ENCODE measurements at places on chromosomes 3 and 15.
A peak's percentile ranks its signal among the peaks of the same experiment; 100 is the strongest.

- DNase-seq = no peak
Measured at GRCh38 chr3:196220587-196220986, 4.3 kb downstream of the SLC51A start.

GRCh38 chr3:114299421-114299820 is 5.6 kb downstream of the TIGIT start:
- DNase-seq = no peak

DNA sequence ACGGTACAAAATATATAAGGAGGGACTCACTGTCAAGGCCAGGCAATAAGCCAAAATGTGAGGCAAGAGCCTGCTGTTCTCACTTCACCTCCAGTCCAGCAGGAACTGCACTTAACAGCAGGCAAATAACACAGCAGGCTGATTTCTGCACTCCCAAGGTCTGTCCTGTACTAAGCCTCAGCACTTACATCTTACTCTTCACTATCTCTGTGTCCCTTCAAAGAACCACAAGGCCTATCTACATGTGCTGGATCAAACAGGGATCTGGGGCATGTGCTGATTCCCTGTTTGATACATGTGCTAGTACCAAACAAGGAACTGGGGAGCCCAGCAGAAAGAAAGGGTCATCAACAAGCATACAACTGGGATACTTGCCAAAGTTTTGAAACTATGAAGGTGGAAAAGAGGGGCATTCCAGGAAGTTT is 22.2 kb downstream of the UACA start:
- DNase-seq = no peak

DNA sequence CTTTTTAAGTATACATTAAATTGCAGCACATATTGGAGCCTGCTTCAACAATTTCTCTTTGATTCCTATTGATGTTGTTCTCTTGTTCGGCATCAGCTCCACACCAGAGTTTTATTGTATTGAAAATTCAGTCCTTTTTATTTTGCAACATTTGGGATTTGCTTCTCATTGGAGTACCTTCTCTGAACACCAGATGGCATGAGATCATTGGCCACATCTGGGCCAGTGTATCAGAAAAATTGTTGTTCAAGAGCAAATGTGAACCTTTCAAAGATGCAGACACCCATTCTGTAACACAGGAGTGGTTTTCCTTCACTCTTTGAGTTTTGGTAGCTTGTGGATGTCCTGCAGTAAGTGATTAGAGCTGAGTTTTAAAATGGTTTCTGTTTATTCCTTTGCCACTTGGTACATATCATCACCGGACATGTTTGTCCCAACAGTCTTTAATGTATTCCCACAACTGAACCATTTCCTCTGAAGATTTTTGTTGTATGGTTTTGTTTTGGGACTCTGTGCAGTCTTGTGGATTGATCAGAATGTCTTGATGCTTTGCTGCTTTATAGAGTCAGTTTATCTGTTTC is 96.1 kb downstream of the MCTP2 start:
- peak; percentile 11 for DNase-seq

GRCh38 chr3:55368366-55368765 is 118.7 kb downstream of the WNT5A start:
- DNase-seq = no peak

DNA sequence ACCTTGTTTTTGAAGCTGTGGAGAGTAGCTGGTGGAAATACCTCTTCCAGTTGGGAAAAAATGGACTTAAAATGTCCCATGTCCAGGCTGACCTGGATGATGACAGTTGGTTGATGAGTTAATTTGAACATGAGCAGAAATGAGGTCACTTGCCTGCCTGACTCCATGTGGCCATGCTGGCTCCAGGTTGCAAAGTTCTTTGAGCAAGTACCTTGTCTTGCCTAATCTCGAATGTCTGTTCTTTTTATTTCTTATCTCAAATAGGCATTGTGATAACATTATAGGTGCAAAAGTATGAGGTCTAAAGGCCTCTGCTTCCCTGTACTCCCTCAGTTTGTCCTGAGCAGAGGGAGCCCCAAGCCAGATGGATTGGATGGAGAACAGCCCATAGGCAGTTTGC is 9.0 kb downstream of the MAPKBP1 start:
- DNase-seq = no peak

DNA sequence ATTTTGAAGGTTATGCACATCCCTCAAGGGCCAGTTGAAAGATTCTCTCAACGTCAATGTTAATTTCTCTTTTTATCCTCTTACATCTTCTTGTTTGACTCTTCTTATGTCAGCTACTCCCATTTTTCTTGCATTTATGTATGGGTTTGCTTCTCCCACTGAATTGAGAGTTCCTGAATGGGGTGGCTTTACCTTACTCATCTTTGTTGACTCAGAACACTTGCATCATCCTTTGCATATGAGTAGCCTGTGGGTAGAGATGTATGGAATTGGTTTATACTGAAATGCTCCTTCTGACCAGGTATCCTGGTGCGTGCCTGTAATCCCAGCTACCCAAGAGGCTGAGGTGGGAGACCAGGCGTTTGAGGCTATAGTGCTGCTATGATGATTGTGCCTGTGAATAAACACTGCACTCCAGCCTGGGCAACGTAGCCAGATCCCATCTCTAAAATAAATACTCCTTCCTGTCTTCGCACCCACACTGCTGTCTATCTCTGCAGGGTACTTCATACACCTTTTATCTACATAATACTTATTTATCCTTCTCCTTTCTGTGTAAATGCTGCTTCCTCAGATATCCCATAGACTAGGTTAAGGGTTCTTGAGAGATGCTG is 123.6 kb upstream of the DPH6 start:
- no peak for DNase-seq

DNA sequence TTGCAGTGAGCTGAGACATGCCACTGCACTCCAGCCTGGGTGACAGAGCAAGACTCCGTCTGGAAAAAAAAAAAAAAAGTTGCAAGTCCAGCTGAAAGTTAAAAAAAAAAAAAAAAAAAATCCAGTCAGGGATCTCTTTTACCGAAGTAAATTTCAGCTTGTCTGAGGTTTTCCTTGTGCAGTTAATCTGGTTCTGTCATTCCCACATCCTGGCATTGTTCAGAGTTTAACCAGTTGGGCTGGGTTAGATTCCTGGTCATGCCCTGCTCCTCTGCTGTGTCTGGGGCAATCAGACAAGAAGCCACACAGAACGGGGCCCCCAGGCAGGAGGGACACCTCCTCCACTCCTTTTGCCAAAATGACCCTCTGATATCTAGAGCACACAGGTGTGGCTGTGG is 84.1 kb upstream of the KLHL25 start:
- no peak for DNase-seq

DNA sequence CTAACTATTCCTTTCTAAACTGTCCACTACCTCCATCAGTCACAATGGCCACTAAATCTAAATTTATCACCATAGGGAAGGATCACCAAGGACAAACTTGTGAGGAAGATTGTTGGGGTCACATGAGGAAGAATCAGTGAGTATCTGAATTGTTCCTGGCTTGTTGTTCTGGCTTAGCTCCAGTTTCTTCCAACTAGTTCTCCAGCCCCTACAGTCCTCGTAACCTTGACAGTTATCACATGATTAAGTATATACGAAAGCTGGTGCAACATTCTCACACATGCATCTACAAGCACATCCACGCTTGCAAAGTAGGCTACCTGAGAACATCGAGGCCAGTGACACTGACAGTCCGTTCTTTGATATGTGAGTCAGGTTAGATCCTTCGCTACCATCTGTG is 46.0 kb downstream of the RUBCN start:
- DNase-seq = no peak

- DNase-seq = peak; percentile 39
Measured at GRCh38 chr3:114179575-114179974, 723 bp upstream of the DRD3 start.

DNA sequence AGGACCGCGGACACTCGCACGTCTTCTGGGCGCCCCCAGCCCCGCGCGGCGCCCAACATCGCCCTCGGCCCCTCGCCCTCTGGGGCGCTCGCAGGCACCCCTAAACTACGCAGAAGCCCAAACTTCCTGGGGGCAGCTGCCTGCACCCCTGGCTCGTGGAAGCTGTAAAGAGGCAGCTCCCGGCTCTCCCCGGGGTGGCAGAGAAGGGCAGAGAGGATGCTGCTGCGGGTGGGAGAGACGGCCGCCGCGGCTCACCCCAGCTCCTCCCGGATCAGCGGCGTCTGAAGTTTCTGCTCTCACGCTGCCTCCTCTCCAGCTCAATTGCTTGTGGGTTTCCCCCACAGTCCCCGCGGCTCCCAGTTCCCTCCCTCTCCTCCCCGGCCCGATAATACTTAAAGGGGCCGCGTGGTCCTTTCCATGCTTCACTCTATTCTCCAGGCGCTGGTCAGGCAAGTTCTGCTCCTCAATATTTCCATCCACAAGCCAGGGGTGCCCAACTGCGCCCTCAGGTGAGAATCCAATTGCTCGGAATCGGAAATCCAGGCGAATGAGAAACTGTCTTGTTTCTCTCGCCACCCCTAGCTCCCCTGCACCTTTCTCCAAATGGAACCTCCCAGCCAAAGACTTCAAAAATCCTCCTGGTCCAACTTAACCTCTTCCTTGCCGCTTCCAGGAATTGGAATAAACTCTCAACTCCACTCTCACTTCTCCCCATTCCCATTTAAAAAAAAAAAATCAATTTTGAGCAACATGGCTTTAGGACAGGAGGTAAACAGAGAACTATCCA is 748.5 kb downstream of the ROBO1 start:
- DNase-seq = peak; percentile 77

- no peak for DNase-seq
Measured at GRCh38 chr15:94421706-94422105, 190.3 kb downstream of the MCTP2 start.

GRCh38 chr15:101024073-101024695 is 105.0 kb downstream of the LRRK1 start:
- DNase-seq = no peak

GRCh38 chr3:70020906-70021660 is 21.6 kb downstream of the SAMMSON start:
- DNase-seq = no peak

DNA sequence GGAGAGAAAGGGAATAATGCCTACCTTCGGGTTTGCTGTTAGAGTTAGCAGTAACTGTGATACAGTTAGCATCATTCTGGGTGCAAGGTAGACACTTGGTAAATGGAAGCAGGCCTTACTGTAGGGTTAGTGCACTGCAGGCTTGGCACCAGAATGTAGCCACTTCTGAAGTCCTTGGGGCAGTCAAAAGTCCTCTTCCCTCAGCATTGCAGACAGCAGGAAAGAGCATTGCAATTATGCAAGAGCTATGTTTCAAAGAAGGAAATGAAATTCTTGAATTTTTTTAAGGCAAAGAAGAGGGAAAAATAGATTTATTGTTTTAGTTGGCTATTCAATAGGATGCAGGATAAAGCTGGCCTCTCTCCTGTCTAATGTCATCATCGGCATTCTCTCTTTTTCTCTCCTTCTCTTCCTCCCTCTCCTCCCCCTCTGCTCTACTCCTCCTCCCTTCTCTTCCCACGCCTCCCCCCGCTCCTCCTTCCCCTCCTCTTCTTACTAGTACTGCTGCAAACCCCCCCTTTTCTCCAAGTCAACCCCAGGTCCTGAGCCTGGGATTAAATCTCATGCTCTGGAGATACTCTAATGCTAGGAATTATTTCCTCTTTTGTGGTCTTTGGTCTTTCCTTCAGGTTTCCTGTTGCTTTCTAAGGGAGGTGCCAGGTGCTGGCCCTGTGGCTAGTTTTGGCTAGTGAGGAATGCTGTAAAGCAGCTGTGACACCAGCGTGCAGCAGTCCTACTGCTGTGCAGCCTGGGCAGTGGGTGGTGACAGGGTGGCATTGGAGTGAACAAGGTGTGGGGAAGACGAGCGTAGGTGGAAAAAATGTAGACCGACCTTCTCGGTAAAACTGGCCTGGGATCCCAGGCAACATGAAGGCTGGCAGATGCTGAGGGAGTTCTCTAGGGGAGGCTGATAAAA is 21.7 kb downstream of the EEFSEC start:
- no peak for DNase-seq

GRCh38 chr3:179526989-179527391 is 35.7 kb upstream of the ACTL6A start:
- peak; percentile 70 for DNase-seq

- DNase-seq = no peak
Measured at GRCh38 chr15:85595804-85596536, 198.8 kb downstream of the KLHL25 start.

GRCh38 chr3:186825294-186825821 is 17.2 kb upstream of the ADIPOQ start:
- no peak for DNase-seq

DNA sequence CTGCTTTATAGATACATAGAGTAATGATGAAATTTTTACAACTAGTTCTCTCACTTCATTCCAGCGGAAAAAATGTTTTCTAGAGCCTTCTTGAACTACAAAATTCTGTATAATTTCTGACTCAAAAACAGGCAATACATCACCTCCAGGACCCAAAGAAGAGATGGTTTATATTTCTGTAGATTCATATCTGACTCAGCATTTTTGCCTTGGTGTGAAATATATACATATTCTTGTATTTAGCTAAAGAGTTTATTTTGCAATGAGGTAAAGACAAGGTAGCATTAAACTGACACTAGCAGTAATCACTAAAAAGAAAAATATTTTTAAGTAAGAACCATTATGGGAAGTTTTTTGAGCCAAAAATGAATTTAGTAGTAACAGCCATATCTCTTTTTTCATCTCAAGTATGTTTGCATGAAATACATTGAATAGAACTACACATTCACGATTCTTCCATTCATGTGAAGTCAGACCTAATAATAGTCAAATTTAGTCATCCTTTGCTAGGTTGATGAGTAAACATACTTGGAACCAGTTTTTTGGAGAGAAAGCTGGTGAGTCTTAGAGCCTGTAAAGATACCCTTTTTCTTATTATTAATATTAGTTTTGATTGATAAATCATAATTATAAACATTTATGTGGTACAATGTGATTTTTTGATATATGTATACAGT is 31.6 kb downstream of the COL8A1 start:
- no peak for DNase-seq

- DNase-seq = no peak
Measured at GRCh38 chr15:81887912-81888311, 157.9 kb downstream of the MEX3B start.

DNA sequence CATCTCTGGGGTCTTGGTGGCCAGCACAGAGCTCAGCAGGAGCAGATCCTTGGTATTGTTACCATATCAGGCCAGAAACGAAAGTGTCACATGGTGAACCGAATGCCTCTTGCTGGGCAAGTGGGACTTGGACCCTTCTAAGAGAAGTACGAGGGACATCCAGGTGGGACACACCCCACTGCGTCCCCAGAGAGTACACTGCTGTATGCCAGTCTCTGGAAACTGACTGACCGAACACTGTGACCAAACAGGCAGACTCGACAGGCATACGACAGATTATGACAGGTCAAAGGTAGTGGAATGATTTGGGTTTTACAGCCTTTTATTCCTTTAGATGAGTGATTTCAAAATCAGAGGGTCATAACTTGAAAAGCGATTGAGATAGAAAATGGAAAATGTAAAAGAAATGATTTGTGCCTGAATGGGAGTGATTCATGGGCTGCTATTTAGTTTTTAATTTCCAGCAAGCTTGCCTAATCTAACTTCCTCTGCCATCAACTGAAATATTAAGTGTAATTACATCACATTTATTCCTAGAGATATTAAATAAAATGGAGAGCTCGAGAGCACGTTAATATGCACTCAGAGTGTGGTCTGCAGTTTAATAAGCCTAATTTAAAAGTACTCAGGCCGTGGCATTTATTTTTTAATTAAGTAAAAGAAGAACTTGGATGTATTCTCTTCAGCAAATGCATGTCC is 63.4 kb upstream of the CTXND1 start:
- no peak for DNase-seq

GRCh38 chr3:108488631-108489030 is 21.8 kb downstream of the MYH15 start:
- no peak for DNase-seq

Measured in DMS153 (cell line).